ENCODE measurements at places on chromosomes 5 and 9. TPM values are rescaled to one million over a fixed set of nuclear protein-coding genes. Genes with fewer than 3 reads are reported as not detected.
A peak's percentile ranks its signal among the peaks of the same experiment; 100 is the strongest.

The PCDHA10 gene
- not detected for total RNA-seq

- no peak for DNase-seq
- H3K36me3 ChIP-seq: no peaks in the 10 kb centered on the region
- H3K4me1 ChIP-seq: peaks cover 5% of the 10 kb centered on the region
- no peak overlapping the region for H3K4me3 ChIP-seq
These were observed 487.3 kb downstream of the CCDC171 start for GRCh38 chr9:16039988-16040761.

DNA sequence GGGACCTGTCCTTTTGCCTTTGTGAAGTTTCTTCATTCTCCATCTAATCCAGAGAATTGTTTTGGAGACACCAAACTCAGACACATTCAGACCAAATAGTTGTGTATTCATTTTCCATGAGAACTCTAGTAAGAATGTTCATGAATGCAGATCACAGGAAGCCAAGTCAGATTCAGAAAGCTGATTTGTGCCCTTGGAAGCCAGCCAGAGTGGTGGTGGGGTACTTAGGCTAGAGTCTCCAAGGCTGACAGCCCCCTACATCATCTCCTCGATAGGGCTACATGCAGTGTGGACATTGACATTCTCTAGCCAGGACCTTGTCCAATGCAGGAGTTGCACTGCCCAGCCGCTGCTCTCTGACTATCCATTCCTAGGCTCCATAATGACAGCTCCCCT is 137.6 kb downstream of the UGCG start:
- no peak for DNase-seq
- H3K27me3 ChIP-seq: no peaks in the 10 kb centered on the region
- peak overlapping the region; percentile 73 for H3K27ac ChIP-seq
- no peak overlapping the region for H3K4me3 ChIP-seq
- H3K4me1 ChIP-seq: peaks cover 62% of the 10 kb centered on the region

- no peak overlapping the region for H3K4me3 ChIP-seq
- no peaks in the 10 kb centered on the region for H3K27me3 ChIP-seq
- no peak for DNase-seq
- H3K4me1 ChIP-seq: peaks cover 25% of the 10 kb centered on the region
- peaks cover 9% of the 10 kb centered on the region for H3K36me3 ChIP-seq
These were observed 52.2 kb upstream of the DHFR start for GRCh38 chr5:80706835-80707447.

DNA sequence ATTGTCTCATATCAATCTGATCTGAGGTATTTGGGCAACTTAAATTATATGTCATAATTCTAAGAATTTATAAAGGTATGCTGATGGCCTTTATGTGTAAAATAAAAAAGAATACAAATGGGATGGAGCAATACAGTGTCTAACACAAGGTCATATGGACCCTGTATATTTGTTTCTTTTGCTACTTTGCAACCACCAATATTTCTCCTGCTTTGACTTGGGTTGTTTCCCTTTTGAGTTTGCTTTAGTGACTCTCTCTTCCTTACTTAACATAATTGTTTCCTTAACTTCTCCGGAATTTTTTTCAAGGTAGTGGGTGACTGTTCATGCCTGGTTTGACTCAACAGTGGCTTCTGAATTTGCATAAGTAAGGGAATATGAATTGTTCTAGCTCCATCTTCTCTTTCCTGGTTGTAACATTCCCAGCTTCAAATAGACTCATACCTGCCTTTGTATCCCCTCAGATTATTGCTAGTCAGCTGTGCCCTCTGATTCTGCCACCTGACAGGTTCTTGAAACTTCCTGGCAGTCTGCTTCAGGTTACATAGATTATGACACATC is 30.2 kb upstream of the ANXA1 start:
- H3K36me3 ChIP-seq: no peaks in the 10 kb centered on the region
- H3K27me3 ChIP-seq: peaks cover 5% of the 10 kb centered on the region
- DNase-seq: no peak
- H3K4me1 ChIP-seq: no peaks in the 10 kb centered on the region

GRCh38 chr5:74402553-74402952 is 238.0 kb downstream of the ENC1 start:
- H3K27ac ChIP-seq: no peak overlapping the region
- H3K36me3 ChIP-seq: no peaks in the 10 kb centered on the region
- no peaks in the 10 kb centered on the region for H3K27me3 ChIP-seq
- H3K4me3 ChIP-seq: no peak overlapping the region
- DNase-seq: no peak
- peaks cover 26% of the 10 kb centered on the region for H3K4me1 ChIP-seq
